Ureter (tissue), 1 donor: ENCODE measurements at places on chromosomes 2 and 18. TPM values are rescaled to one million over a fixed set of nuclear protein-coding genes. Genes with fewer than 3 reads are reported as not detected.

DNA sequence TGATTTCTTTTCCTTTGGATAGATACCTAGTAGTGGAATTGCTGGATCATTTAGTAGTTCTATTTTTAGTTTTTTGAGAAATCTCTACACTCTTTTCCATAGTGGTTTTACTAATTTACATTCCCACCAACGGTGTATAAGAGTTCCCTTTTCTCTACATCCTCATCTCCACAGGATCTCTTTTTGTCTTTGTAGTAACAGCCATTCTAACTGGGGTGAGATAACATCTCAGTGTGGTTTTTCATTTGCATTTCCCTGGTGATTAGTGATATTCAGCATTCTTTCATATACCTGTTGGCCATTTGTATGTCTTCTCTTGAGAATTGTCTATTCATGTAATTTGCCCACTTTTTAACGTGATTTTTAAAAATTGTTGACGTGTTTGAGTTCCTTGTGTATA, 13.8 kb downstream of the RFTN2 start:
- DNase-seq: no peak

DNA sequence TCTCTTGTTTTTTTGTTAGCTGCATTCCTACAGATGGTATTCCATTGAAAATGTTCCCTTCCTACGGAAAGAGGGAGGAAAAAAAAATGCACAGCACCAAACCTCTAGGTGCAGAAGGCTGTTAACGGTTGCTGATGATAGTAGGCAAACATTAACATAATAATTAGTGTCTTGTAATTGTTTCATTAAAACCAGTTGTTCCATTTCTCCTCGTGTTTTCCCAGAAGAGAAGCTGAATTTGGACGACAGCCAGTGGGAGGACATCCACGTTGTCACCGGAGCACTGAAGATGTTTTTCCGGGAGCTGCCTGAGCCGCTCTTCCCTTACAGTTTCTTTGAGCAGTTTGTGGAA, 494.7 kb downstream of the ARHGAP15 start:
- no peak for DNase-seq

DNA sequence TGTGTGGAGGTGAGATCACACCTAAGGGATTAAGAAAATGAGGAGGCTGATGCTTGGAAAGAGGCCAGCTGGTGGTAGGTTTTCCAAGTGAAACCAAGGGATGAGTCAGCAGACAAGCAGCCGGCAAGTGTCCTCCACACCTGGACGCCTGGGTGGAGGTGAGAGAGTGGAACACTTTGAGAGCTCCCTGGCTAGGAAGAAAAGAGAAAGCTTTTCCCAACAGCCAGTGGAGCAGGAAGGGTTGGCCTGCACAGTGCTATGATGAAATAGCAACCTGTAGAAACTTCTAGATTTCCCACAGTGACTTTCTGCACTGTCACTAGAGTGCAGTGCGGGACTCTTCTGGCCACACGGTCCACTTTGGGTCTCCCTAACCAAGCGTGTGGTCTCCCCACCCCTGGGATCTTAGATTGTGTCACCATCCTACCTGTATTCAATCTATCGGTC, 19.6 kb upstream of the IL37 start:
- DNase-seq: no peak

SFTPB gene
- total RNA-seq: 1.7 TPM

DNA sequence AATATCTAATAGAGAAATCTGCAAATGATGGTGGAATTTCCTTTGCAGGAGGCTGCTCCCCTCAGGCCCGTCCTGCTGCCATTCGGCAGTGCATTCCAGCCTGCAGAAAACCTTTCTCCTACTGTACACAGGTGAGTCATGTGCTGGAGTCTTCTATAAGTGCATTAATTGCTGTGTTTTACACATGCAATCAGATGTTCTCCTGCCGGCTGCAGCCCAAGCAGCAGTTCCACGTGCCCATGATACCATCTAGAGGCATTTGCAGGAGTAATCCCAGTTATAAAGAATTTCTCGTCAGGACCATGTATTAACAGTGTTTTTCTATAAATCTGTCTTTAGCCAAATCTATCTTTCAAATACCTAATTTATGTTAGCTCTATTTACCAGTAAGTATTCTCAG, 304.7 kb upstream of the HNMT start:
- no peak for DNase-seq

- no peak for DNase-seq
These were observed 217.9 kb downstream of the UBE2E3 start for GRCh38 chr2:181198183-181198864.

DNA sequence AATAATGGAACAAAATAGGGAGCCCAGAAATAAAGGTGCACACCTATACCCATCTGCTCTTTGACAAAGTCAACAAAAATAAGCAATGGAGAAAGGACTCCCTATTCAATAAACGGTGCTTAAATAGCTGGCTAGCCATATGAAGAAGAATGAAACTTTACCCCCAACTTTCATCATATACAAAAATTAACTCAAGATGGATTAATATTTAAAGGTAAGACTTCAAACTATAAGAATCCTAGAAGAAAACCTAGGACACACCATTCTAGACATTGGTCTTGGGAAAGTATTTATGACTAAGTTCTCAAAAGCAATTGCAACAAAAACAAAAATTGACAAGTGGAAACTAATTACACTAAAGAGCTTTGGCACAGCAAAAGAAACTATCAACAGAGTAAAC, 139.1 kb downstream of the DNAH7 start:
- DNase-seq: no peak
